ENCODE measurements at places on chromosomes 13 and 19. TPM values are rescaled to one million over a fixed set of nuclear protein-coding genes. Genes with fewer than 3 reads are reported as not detected.

- no peak overlapping the region for H3K4me3 ChIP-seq
- H3K27ac ChIP-seq, result no peak overlapping the region
- H3K27me3 ChIP-seq, result no peaks in the 10 kb centered on the region
Observed at GRCh38 chr13:70523622-70524021, 415.4 kb upstream of the KLHL1 start.

- DNase-seq, result peak; percentile 70
- H3K36me3 ChIP-seq, result no peaks in the 10 kb centered on the region
- peak overlapping the region; percentile 26 for H3K27ac ChIP-seq
- H3K4me3 ChIP-seq, result no peak overlapping the region
Observed at GRCh38 chr13:97107815-97108529, 113.7 kb upstream of the OXGR1 start.

The OSCAR gene
- total RNA-seq, result 2.4 TPM

GRCh38 chr19:55303477-55303876 lies 19.7 kb downstream of the BRSK1 start:
- H3K27me3 ChIP-seq, result no peaks in the 10 kb centered on the region
- H3K4me3 ChIP-seq, result no peak overlapping the region
- H3K27ac ChIP-seq, result no peak overlapping the region
- no peak for DNase-seq
- H3K36me3 ChIP-seq, result no peaks in the 10 kb centered on the region

DNA sequence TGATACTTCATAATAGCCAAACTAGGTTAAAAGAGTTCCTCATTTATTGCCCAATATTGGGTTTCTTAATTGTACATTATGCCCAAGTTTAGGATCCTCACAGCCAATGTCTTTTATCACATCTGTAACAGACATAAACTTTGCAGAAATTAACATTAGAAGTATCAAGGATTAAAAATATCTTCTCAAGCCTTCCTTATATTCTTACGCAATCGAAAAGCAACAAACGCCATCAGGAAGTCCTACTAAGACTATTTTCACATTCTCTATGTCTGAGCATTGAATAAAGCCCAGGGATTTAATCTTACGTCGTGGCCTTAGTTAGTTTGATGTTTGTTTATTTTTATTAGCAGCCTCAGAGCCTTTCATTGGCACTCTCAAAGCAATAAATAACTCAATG lies 1660.4 kb upstream of the MIR17HG start:
- no peaks in the 10 kb centered on the region for H3K4me1 ChIP-seq
- no peak overlapping the region for H3K4me3 ChIP-seq
- no peaks in the 10 kb centered on the region for H3K36me3 ChIP-seq
- no peak overlapping the region for H3K27ac ChIP-seq
- DNase-seq, result no peak
- H3K27me3 ChIP-seq, result no peaks in the 10 kb centered on the region

GRCh38 chr13:44698066-44698465 lies 121.9 kb upstream of the TSC22D1 start:
- H3K27ac ChIP-seq, result no peak overlapping the region
- no peak overlapping the region for H3K4me3 ChIP-seq
- no peaks in the 10 kb centered on the region for H3K27me3 ChIP-seq
- no peaks in the 10 kb centered on the region for H3K4me1 ChIP-seq
- no peak for DNase-seq
- H3K36me3 ChIP-seq, result no peaks in the 10 kb centered on the region

DNA sequence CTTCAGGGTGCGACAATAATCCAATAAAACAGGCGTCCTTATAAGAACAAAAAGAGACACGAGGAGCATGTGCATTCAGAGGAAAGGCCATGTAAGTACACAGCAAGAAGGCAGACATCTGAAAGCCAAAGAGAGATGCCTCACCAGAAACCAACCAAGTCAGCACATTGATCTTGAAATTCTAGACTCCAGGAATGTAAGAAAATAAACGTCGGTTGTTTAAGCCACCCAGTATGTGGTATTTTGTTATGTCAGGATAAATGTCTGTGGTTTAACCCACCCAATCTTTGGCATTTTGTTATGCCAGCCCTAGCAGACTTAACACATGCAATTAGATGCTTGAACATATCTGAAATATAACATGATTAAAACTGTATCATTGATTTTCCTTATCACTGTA lies 452.0 kb downstream of the SLITRK6 start:
- H3K27me3 ChIP-seq, result no peaks in the 10 kb centered on the region
- no peaks in the 10 kb centered on the region for H3K4me1 ChIP-seq
- H3K36me3 ChIP-seq, result no peaks in the 10 kb centered on the region
- no peak overlapping the region for H3K27ac ChIP-seq
- no peak overlapping the region for H3K4me3 ChIP-seq
- DNase-seq, result no peak

GRCh38 chr19:40331052-40331451 lies 17.1 kb downstream of the C19orf47 start:
- H3K4me3 ChIP-seq, result no peak overlapping the region
- peaks cover 4% of the 10 kb centered on the region for H3K36me3 ChIP-seq

The COX7A1 gene
- total RNA-seq, result 69.3 TPM

GRCh38 chr13:69935043-69935442 lies 172.6 kb upstream of the ATXN8OS start:
- H3K4me3 ChIP-seq, result no peak overlapping the region
- no peak for DNase-seq
- no peaks in the 10 kb centered on the region for H3K4me1 ChIP-seq
- no peak overlapping the region for H3K27ac ChIP-seq

DNA sequence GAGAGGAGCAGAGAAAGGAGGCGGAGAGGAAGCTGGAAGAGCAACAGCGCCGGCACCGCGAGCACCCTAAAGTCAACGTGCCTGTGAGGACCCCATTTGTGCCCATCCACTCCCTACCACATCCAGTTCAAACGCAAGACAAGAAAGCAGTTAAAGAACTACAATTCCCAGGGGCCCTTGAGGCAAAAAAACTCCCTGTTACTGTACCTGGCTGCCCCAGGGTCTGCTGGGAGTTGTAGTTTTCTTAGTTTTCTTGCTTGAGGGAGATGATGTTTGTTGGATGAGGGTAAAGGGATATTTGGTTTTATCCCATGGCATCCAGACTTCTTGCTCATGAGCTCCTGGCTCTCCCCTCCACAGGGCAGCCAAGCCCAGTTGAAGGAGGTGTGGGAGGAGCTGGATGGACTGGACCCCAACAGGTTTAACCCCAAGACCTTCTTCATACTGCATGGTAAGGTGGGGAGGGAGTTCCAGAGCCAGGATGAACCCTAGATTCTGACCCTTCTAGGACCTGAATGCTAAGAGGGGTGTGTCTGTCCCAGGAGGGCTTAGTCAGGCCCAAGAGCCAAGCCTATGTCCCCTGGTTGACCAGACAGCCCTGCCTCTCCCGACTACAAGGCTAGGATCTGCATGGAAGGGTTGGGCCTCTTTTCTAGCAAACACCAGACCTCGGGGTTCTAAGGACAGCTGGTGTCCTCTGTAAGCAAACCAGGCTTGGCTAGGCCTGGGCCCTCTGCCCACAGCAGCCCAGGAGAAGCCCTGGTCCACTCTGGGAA lies 13.2 kb downstream of the NUCB1 start:
- H3K27me3 ChIP-seq, result no peaks in the 10 kb centered on the region
- H3K36me3 ChIP-seq, result no peaks in the 10 kb centered on the region
- no peak overlapping the region for H3K4me3 ChIP-seq
- DNase-seq, result no peak
- no peaks in the 10 kb centered on the region for H3K4me1 ChIP-seq
- H3K27ac ChIP-seq, result no peak overlapping the region

GRCh38 chr13:111911121-111911720 lies 155.7 kb upstream of the SOX1 start:
- H3K27ac ChIP-seq, result no peak overlapping the region
- H3K36me3 ChIP-seq, result no peaks in the 10 kb centered on the region
- no peaks in the 10 kb centered on the region for H3K4me1 ChIP-seq
- H3K27me3 ChIP-seq, result no peaks in the 10 kb centered on the region
- H3K4me3 ChIP-seq, result no peak overlapping the region
- peak; percentile 2 for DNase-seq

The GIPC3 gene
- 0.29 TPM for total RNA-seq

- DNase-seq, result no peak
- no peaks in the 10 kb centered on the region for H3K4me1 ChIP-seq
Observed at GRCh38 chr19:10112895-10113591, 1.6 kb downstream of the P2RY11 start.

The ZNF709 gene
- 6.2 TPM for total RNA-seq

Data from breast epithelium (tissue), 4 donors.